ENCODE measurements at places on chromosomes 3 and 15.
A peak's percentile ranks its signal among the peaks of the same experiment; 100 is the strongest.

DNA sequence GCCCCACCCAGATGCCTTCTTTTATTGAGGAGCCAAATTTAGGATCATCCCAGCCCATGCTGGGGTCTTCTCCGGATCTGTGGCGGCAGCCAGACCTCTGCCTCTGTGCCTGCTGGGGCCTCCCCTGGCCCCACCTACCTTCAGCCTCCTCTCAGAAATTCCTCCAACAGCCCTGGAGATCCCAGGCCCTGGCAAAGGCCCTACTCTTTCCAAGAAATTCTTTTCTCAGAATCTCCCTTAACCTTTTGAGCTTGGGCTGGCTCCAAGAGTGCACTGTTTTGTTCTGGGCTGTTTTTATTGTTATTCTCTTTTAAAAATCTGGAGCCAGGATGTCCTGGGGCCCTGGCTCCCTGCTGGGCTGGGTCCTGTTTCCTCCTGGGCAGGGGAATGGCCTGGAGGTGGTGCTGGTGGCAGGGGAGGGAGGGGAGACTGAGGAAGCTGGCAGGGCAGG is 57.8 kb downstream of the GRIP2 start:
- no peak for DNase-seq

- no peak for DNase-seq
Measured at GRCh38 chr3:45272828-45273470, 46.9 kb upstream of the TMEM158 start.

DNA sequence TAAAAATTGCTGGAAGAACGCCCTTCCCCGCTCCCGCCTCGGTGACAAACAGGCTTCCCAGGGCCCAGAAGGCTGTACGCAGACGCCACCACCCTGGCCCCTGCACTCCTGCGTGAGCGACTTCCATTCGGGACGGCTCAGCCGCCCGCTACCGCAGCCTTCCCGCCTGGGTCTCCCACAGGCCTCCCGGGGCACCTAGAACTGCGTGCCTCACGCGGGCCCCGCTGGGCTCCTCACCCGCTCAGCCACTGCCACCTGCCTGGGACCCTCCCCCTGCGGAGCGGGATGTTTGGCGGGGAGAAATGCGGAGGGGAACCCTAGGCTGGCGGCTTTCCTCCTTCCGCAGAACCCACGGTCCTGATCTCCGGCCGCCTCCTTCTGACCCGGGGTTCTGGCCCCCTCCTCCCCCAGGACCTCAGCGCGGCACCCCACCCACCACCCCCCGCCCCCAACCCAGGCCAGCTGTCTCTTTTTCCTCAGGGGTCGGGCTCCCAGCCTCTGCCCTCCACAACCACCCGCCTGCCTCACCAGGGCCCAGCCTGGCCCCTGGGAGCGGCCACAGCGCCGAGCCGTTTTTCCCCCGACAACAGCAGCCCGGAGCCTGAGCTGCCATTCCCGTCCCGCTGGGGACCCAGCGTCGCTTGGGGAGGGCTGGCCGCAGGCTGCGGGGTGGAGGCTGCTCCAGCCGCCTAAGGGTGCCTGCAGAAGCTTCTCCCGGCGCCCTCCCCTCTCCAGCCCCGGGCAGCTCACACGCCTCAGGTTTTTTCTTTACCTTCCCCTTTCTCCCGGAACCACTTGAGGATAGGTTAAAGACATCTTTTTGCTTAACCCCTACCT is 27.6 kb upstream of the RAB7A start:
- DNase-seq: peak; percentile 53

DNA sequence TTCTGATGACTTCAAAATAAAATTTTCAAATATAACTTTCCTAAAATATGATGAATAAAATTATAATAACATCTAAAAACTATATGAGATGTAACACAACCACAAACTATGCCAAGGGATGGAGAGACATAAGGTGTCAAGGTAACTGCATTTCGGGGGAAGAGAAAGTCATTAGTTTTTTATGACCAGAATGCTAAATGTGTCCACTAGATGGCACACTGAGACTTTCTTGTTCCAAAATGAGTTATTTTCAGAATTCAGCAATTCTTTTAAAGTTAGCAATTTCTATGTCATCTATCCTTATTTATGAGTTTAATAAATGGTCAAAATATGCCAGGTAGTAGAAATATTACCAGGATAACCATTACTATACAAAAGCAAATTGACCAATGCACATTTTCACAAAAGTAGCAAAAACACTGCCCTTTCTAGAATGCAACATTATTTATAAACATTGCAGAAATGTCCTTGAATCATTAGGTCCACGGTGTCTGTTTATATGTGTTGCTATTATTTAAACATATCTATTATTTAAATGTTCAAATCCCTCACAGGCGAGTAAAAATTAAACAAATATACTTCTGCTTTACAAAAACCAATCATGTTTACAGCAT is 374.2 kb downstream of the PLCL2 start:
- no peak for DNase-seq

DNA sequence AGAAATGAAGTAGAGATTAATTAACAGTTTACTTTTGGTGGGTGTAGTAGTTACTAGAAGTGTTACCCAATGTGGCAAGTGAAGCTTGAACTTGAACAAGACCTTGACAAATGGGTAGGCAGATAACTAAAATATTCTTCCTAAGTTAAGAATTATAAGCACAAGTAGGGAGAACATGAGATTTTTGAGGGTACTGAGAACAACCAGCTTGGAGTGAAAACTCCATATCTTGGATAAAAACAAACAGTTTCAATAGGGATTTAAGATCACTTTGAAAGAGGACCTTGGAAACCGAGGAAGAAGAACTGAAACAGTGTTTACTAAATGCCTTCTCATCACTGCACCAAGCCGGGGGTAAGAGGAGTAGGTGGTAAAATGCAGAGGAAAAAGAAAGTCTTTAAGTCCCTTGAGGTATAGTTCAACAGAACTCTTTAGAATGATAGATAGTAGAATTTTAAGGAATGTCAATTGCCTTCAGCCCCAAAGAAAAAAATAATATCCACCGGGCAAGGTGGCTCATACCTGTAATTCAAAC is 496.7 kb downstream of the NAALADL2 start:
- no peak for DNase-seq

- DNase-seq: no peak
Measured at GRCh38 chr15:88155310-88155709, 101.2 kb downstream of the NTRK3 start.

DNA sequence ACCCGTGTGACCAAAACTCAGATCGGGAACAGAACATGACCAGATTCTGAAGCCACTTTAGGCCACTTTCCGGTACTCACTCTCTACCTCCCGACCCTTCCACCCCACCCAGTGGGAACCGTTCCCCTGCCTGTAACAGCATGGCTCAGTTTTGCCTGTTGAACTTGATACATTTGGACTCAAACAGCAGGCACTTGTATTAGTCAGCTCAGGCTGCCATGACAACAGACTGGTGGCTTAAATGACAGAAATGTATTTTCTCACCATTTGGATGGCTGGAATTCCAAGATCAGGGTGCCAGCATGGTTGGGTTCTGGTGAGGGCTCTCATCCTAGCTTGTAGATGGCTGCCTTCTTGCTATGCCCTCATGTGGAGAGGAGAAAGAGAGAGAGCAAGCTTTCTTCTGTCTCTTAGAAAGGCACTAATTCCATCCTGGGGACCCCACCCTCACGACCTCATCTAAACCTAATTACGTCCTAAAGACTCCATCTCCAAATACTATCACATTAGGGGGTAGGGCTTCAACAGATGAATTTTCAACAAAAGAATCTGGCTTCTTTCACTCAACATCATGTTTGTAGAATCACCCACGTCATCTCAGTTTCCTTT is 9.3 kb upstream of the SSUH2 start:
- DNase-seq: no peak

DNA sequence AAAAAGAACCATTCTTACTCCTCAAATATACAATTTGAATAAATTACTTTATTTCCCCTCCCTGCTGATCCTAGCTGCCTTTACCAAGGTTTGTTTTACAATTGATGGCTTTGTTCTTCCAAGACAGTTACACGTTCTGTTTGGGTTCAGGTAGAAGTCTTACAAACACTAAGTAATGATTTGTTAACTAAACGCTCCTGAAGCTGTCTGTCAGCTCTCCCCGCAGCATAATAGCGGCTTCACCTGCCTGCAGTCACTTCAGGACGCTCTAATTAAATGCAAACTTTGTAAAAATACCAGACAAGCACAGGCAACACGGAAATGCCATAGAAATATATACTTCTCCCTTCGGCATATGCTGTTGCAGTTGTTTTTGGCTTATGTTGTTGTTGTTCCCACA is 176.4 kb upstream of the MDFIC2 start:
- no peak for DNase-seq

- no peak for DNase-seq
Measured at GRCh38 chr3:58028902-58029301, 20.7 kb downstream of the FLNB start.

GRCh38 chr3:42110631-42111030 is 19.5 kb downstream of the TRAK1 start:
- DNase-seq: no peak
